ENCODE measurements at places on chromosomes 11 and 22.

DNA sequence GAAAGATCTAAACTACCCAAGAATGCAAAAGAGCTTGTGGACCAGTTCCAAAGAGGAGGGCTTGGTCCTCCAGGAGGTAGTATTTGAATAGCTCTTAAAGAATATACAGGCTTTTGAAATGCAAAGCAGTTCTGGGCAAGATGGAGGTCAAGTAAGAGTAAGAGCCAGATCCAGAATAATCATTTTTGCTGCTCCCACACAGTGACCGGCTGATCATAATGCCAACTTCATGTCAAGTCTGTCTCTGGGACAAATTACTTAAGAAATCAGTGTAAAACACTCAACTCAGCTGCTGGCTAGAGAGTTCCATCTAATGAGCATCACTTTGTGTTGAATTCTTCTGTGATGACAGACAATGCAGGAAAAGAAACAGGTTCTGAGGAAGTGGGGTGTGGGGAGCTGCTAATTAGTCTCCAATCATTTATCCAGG, 250.9 kb upstream of the NARS2 start:
- no peak for DNase-seq

DNA sequence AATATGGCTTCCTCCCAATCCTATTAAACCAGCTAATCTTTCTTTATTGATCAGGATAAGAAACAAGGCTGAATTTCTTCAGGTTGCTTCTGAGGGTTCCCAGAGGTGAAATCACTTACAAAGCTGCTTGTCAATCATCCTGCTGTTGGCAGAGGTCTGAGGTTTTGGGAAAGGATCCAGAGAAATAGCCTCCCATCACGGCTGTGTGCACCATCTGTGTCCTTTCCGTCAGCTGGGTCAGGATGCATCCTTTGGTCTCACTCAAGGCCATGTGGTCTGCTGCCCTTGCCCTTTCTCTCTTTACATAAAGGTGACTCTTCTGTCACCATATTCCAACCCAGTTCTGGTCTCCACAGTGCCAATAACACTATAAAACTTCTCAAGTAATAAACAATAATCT, 113.4 kb upstream of the TEAD1 start:
- no peak for DNase-seq

- no peak for DNase-seq
Observed at GRCh38 chr22:25970999-25971811, 198.1 kb upstream of the SEZ6L start.

GRCh38 chr11:11167806-11168205, 185.2 kb downstream of the CSNK2A3 start:
- no peak for DNase-seq

GRCh38 chr11:130214861-130215530, 55.4 kb downstream of the ST14 start:
- DNase-seq = no peak

GRCh38 chr11:13881226-13881905, 81.2 kb upstream of the SPON1 start:
- DNase-seq = no peak

DNA sequence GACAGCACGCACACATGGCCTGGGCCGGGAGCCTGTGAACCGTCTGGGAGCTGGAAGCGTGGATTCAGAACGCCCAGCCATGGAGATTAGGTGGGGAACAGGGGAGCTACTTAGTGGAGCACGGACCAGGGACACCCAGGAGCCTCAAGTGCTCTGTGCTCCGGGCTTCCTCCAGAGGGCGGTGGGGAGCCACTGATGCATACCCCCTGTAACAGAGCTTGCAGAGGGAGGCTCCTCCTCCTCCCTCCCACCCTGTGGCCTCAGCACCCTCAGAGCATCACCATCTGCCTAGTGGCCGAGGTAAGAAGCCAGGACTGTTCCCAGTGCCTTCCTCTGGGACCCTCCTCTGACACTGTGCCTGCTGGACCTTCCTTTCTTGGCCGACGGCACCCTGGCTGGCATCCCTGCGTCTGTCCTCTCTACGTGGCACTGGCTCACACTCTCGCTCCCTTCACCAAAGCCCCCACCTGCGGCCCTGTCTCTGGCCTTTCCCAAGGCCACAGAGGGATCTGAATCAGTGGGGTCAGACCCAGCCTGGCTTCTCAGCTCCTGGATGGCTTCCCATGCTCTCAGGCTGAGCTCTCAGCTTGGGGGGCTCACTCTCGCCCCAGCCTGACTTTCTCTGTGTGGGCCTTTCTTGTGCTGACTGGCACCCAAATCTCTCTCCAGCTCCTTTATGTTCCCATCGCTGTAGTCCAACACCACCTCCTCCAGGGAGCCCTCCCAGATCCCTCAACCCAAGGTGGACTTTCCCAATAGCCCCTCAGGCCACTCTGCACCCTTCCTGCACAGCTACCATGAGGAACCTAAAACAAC, 780.9 kb downstream of the BRD1 start:
- DNase-seq = peak; percentile 65

DNA sequence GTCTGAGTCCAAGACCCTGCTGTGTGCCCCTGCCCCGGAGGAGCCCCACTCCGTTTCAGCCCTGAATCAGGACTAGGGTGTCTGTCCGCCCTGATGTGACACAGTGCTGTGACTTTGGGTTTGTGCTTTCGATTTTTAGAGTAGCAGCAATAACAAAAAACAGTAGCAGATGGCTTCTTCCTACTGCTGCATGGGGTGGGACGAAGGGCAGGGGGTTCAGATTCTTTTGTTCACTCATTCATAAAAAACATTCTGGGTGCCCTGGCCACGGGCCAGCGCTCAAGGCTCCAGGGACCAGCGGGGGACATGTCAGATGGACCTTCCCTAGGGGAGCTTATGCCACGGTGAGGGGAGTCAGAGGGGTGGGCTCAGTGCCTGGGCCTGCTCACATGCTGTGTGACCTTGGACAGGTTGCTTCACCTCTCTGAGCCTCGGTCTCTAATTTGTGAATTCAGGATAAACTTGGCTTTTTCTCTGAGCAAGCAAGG, 24.6 kb upstream of the PRR5 start:
- DNase-seq = no peak

DNA sequence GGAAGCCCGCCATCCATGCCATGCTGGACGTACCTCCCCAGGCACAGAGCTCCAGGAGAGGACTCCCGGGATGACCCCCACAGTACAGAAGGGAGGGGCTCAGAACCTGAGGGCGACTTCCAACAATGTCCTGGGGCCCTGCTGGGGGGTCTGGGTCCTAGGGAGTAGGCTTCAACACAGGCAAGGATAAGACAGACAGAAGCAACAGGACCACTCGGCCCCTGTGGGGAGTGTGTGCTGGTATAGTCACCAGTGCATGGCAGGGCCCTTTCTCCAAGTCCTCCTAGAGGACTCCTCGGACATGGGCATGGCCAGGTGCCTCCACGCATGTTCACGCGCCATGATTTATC, 16.8 kb downstream of the TTLL12 start:
- DNase-seq = no peak

- DNase-seq = no peak
Observed at GRCh38 chr11:122813176-122813893, 25.0 kb upstream of the CRTAM start.

GRCh38 chr22:34096770-34097169, 176.5 kb upstream of the LARGE1 start:
- no peak for DNase-seq

- peak; percentile 98 for DNase-seq
Observed at GRCh38 chr11:111397034-111397433, 18.0 kb upstream of the POU2AF1 start.

DNA sequence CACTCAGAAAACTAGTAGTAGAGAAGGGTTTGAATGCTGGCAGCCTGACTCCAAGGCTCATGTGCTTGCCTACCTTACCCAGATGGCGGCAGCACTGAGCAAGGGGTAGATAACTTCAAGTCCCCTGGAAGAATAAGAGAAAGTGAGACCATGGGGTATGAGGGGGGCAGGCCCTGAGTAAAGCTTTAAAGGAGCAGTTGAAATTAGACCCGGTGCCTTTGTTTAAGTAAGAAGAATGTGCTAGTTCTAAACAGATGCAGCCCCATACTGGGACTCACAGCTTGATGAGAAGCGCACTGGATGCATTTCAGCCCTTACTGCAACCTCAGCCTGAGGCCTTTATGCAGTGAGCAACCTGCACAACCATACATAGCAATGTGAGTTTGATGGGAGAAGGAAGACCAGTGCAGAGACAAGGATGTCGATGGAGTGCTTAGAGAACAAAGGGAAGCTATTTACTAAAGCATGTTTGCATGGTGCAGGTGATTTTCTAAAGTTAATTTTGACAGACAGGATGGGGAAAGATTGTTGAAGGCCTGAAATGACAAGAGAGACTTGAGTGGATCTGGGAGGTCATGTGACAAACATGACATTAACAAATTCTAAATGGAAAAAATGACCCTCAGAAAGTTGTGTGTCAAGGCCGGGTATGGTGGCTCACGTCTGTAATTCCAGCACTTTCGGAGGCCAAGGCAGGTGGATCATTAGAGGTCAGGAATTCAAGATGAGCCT, 27.1 kb upstream of the TMA7B start:
- DNase-seq = no peak

- peak; percentile 67 for DNase-seq
Observed at GRCh38 chr22:37425800-37426705, 1.2 kb downstream of the ELFN2 start.

DNA sequence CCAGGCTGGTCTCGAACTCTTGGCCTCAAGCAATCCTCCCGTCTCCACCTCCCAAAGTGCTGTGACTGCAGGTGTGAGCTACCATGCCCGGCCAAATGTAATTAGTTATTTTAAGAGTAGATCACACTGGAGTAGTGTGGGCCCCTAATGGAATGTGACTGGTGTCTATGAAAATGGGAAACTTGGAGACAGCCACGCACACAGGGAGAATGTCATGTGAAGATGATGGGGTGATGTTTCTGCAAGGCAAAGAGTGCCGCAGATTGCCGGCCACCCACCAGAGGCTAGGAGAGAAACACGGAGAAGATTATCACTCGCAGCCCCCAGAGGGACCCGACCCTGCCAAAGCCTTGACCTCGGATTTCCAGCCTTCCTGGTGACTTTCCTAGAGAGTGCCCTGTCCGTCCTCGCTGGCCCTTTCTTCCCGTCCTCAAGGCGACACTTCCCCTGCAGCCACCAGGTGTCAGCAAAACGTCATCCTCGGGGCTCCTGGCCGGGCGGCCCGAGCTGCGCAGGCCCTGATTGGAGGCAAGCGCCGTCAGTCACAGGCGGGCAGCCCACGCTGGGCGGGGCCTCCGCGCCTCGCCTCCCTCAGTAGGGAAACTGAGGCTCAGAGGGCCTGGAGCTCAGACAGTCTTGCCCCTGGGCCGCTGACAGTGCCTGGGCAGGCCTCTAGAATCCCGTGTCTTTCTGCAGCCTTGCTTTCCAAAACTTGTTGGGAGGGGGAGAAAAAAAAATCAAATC, 16.3 kb downstream of the CRYBB2 start:
- peak; percentile 81 for DNase-seq

DNA sequence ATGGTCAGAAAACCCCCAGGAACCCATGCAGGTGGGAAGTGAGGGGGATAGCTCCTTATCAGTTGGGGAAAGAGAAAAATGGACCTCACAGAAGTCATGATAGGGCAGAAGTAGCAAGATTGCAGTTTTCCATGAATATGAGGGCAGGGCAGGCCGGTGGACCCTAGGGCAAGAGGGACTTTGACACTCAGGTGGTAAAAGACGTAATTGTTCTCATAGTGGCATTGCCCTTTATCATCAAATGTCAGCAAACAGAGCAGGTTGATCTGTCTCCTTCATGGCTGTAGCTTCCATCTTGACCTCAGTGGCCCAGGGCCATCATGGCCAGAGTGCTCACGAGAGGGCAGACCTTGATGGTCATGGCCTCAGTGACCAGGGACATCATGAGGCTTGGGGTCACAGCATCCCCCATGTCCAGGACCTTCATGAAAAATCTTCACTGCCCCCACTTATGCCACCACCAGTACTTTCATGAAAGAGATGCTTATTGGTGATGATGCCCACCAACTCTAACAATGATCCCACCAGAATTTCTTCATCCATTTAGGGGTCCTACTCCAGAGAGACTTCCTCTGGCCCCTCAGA, 127.1 kb downstream of the SNX19 start:
- DNase-seq = no peak

DNA sequence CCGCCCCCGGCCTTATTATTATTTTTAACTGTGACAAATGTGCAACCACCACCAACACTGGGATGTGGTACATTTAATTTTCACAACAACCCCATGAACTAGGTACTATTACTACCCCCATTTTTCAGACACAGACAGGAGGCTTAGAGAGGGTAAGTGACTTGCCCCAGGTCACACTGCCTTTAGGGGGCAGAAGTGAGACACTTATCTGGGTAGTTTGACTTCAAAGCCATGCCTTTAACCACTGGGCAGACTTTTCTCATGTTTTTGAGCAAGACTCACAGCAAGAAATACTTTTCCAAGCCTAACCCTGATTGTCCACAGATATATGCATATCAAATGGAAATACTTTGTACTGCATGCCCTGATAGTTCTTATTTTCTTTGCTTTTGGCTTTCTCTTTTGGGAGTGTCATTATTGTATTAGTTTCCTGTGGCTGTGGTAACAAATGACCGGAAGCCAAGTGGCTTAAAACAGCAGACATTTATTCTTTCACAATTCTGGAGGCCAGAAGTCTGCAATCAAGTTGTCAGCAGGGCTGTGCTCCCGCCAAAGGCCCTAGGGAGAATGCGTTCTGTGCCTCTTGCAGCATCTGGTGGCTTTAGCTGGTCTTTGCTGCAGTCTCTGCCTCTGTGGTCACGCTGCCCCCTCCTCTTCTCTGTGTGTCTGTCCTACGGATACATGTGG, 110.8 kb downstream of the GRIK4 start:
- peak; percentile 40 for DNase-seq

All from NCI-H526 (cell line).